Suppressor macrophage treated with lipopolysaccharide for 1 hour (primary cell): ENCODE measurements at places on chromosomes 7 and 10.

DNA sequence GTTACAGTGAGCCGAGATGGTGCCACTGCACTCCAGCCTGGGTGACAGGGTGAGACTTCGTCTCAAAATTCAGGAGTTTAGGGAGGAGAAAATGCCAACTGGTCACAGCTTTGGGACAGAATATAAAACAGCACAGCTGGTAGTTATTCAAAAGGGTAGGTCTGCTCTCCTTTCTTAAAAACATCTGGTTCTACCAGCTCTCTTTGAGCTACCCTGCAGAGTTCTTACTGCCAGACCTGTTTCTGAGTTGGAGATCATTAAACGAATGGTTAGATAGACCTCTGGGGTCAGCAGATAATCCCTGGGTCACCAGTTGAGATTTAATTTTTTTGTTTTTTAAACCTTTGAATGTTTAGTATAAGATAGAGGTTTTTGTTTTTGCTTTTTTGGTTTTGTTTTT, 52.6 kb downstream of the MCU start:
- DNase-seq = no peak

- peak; percentile 56 for DNase-seq
These were observed 65.6 kb upstream of the KDM7A start for GRCh38 chr7:140242057-140243031.

GRCh38 chr10:110892602-110893288, 21.0 kb downstream of the PDCD4 start:
- DNase-seq = no peak

DNA sequence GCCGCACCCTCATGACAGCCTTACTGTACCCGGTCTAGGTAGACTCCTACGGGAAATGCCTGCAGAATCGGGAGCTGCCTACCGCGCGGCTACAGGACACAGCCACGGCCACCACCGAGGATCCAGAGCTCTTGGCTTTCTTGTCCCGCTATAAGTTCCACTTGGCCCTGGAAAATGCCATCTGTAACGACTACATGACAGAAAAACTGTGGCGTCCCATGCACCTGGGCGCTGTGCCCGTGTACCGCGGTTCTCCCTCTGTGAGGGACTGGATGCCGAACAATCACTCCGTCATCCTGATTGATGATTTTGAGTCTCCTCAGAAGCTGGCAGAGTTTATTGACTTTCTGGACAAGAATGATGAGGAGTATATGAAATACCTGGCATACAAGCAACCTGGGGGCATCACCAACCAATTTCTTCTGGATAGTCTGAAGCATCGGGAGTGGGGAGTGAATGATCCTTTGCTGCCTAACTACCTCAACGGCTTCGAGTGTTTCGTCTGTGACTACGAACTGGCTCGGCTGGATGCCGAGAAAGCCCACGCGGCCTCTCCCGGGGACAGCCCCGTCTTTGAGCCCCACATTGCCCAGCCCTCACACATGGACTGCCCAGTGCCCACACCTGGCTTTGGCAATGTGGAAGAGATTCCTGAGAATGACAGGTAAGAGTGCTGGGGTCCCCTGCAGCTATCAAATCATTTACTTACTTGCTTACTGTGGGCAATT, 8.5 kb upstream of the CHCHD1 start:
- peak; percentile 25 for DNase-seq

GRCh38 chr10:50421026-50421719, 169.9 kb upstream of the ASAH2 start:
- DNase-seq = peak; percentile 81

GRCh38 chr10:104332243-104333031, 5.8 kb downstream of the ITPRIP start:
- DNase-seq = no peak

GRCh38 chr7:150954201-150954985, 23.7 kb downstream of the KCNH2 start:
- DNase-seq = no peak

DNA sequence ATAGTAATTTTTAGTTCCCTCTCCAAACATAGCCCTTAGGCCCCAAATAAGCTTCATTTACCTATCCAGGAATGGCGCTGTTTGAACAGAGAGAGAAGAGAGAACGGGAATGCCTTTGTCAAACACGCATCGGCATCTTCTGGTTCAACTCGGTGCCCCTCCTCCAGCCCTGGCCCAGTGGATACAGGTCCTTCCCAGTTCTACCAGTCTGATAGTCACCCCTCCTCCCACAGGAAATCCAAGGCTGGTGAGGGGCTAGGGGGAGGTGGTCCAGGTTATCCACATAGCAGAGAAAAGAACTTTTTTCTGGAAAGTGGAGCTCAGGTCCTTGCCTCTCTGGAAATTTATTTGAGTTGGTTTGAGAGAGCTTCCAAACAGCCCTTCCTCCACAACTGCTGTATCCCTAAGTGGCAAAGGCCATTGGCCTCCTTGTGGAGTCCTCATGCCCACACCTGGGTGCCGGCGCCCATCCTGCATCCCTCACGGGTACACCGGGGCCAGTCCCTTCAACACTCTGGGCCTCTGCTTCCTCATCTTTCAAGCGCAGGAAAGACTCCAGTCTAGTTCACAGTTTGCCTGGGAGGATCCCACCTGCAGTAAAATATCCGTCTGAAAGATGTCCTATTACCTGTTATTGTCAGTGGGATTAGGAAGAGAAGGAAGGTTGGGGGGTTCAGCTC, 287.4 kb downstream of the CELF2 start:
- no peak for DNase-seq

GRCh38 chr7:92448205-92448747, 994 bp downstream of the GATAD1 start:
- DNase-seq = peak; percentile 75

DNA sequence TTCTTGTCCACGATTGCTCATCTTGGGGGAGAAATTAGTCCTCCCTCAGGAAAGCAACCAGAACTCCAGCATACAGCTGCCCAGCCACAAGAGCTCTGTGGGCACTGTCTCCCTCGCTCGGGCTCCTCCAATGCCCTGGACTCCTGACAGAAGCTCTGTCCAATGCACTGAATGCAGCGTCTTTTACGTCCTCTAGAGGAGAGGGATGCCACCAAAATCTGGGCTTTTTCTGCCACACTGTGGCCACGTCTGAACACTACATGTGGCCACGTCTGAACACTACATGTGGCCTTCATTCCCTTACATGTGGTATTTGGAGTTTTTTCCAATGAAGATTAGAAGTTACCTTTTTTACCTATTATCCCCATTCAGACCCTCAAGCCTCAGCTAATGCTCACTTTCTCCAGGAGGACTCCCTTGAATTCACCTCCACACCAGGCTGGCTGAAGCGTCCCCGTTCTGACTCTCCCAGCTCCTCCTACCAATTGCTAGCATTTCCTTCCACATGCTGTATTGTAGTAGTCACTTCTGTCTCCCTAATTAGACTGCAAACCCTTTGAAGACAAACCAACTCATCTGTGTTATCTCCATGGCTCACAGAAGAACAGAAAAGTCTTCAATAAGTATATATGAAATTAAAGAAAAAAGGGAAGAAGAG, 134.3 kb upstream of the PDE1C start:
- DNase-seq = peak; percentile 43

DNA sequence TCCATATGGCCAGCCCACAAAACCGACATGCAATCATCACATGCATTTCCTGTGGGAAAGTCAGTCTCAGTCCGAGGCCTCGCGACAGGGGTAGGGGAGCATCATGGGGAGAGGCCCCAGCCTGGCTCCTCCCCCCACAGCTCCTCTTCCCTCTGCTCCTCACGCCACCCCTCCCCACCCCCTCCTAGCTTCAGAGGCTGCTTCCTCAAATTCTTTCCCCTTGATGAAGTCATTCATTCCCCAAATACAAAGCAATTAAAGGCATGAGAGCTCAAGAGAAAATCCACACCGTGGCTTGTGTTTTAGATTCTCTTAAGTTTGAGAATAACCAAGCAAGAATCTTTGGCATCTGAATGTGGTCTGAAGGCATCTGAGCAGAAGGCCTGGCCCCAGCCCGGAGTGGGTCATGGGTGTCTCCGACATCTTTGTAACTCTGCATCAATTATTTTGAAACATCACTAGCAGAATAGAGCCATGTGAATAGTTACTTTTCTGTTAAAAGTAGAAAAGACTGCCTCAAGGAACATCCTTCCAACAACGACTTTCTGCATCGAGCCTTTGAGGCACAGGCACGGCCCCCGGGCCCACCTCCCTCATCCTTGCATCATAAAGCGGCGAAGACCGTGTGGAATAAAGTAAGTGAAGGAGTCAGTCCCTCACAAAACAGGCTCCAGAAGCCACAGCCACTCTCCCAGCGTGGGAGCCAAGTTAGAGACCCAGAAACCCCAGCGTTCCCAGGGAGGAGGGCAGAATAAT, 90.9 kb downstream of the DIP2C start:
- DNase-seq = peak; percentile 25

DNA sequence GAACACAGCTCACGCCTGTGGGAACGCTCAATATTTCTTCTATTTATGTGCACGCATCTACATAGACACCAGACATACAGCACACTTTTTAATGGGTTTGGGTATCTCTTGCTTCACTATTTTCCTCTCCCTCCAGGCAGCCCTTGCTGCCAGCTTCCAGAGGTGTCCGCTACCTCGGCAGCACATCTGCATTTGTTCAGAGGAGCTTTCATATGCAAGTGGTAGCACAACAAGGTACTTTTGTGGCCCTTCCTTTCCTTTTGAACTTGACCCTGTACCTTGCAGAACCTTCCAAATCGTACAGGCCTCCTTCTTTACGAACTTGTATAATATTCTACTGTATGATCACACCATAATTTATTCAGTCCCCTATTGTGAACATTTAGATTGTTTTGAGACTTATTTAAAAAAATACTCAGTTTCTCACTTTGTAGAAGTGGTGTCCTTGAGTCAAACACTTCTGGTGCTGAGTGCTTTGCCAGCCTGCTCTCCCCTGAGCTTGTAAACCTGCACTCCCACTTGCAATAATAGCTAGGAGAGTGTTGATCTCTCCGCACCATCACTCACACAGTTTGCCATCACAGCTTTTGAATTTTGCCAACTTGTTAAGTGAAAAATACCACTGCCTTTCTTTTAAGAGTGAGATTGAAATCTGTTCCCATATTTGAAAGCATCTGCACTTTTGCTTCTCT, 106.0 kb upstream of the ZNF32 start:
- no peak for DNase-seq

GRCh38 chr7:155862123-155862892, 50.0 kb upstream of the SHH start:
- DNase-seq = no peak

DNA sequence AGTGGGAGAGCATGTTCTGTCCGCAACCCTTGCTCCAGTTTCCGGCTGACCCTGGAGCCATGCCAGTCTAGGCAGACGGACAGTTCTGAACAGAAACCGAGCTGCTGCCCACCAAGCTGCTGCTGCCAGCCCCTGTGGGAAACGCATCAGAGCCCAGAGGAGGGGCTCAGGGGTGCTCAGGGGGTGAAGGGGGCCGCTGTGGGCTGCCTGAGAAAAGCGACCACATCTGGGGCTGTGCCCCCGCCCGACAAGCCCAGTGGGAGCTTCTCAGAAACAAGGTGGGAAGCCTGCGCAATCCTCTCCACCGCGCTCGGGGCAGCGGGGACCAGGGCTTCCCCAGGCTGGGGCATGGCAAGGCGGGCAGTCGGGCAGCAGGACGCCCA, 38.8 kb upstream of the CFAP46 start:
- no peak for DNase-seq

GRCh38 chr7:130397758-130398073, 17.4 kb downstream of the CPA1 start:
- no peak for DNase-seq

DNA sequence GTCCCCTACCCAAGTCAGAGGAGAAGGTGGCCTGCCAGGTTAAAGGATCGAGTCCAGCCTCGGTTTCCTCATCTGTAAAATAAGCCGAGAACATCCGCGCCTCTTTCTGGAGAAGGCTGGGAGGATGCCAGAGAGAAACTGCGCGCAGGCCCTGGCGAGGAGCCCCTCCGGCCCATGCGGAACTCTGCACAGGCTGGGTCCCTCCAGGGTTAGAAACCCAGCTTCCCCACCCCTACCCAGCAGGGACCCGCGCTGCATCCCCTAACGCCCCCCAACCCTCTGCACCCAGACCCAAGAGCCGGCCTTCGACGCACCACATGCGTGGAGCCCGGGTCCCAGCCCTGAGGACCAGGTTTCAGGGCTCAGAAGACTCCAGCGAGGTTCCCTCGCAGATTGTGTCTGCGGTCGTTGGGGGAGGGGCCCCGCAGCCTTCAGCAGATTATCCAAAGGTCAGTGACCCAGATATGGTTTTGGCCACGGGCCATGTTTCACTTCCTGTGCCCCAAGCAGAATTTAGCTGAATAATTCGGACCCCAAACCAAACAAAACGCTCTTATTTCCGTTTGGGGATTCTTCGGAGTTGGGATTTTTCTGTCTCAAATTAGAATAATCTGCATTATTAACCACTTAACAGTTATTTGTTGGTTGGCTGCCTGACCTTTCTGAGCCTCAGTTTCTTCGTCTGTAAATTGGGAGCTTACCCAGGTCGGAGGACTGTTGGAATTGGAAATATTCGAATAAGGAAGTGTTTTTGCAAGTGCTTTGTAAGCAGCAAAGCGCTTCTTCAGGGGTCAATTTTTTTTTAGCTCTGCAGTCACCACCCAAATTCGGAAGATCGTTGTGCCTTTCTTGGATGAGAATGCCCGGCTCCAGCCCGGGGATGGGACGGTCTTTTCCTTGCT, 167.7 kb downstream of the UBE2H start:
- peak; percentile 38 for DNase-seq

- peak; percentile 45 for DNase-seq
These were observed 91.4 kb downstream of the TPST1 start for GRCh38 chr7:66296557-66296956.

GRCh38 chr10:131260031-131260430, 51.5 kb downstream of the TCERG1L start:
- no peak for DNase-seq

- no peak for DNase-seq
These were observed 8.6 kb upstream of the RFC2 start for GRCh38 chr7:74262639-74263398.

DNA sequence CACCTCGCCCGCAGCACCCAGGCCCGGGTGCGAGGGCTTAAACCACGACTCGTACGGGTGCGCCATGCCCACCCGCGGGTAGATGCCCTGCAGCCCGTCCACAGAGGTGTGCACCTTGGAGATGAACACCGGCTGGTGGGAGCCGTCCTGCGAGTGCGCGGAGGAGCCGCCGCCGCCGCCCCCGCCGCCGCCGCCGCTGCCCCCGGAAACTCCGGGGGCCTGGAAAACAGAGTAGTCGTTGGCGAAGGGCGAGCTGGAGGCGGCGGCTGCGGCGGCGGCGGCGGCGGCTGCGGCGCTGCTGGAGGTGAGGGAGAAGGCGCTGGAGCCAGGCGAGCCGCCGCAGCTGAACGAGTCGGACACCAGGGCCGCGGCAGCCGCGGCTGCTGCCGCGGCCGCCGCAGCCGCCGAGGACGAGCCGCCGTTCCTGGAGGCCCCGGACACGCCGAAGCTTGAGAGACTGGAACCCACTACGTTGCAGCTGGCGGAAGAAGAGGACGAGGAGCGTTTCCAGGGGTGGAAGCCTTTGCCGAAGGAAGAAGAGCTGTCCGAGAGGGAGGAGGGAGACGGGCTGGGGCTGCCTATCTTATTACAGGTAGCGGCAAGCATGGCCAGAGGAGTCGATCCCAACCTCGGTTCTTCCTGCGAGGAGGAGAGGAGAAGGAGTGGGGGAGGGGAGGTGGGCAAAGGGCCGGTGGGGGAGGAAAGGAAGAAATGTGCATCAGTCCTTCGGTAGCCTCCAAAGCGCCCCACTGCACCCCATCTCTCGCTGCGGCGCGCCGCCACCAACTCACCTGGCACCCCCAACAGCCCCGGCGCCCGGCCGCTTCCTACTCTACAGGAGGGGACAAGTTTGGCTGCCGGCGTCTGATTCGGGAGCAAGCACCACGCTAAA, 1.3 kb downstream of the SP8 start:
- no peak for DNase-seq
